Stimulated activated CD4-positive, alpha-beta T cell treated with anti-CD3 and anti-CD28 coated beads, Interleukin-15, amount 100 ng/mL, for 1 hour (primary cell): ENCODE measurements at places on chromosomes 6 and 20.

DNA sequence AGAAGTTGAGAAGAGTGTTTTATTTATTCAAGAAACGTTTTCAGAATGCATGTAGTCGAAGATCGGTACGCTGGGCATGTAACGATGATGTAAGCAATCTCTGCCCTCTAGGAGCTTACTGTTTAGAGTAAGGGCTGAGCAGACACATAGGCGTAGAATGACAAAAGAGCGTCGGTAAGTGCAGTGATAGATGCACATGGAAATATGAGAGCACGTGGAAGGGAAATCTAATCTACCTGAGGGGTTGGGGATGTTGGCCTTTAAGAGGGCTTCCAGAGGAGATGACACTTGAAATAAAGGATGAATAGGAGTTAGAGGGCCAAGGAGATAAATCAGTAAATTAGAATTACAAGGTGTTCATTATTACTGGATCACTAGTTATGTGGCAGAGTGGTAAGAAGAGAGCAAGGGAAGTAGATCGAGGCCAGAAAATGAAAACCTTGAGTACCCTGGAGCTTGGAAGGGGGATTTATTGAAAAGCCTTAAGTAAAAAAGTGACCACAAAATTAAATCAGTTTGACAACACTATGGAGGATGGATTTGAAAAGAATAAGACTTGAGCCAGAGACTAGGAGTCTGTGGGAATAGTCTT, 782 bp downstream of the TRMT11 start:
- DNase-seq: no peak

GRCh38 chr20:33224399-33224798, 7.2 kb downstream of the BPIFA3 start:
- no peak for DNase-seq

GRCh38 chr20:41050361-41051008, 21.9 kb downstream of the TOP1 start:
- no peak for DNase-seq

- DNase-seq: no peak
Measured at GRCh38 chr6:116090251-116090650, 10.4 kb upstream of the NT5DC1 start.

- DNase-seq: no peak
Measured at GRCh38 chr6:168641446-168641845, 200.5 kb downstream of the SMOC2 start.

DNA sequence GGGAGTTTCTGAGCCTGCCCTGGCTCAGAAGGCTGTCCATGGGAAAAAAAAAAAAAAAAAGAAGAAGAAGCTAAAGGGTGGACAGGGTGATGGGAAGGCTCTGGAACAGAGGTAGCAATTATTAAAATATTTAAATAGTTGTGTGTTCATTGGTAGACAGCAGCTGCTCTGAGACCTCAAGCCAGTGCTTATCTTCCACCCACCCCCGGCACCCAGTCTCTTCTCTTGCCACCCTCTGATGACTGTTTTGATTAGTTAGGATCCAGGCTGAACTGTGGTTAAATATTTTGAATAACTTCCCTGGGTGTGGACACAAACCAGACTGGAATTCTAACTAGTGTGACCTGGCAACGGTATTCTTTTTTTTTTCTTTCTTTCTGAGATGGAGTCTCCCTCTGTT, 16.9 kb upstream of the SRSF3 start:
- DNase-seq: no peak

- no peak for DNase-seq
Measured at GRCh38 chr20:22160101-22160652, 424.2 kb downstream of the FOXA2 start.

DNA sequence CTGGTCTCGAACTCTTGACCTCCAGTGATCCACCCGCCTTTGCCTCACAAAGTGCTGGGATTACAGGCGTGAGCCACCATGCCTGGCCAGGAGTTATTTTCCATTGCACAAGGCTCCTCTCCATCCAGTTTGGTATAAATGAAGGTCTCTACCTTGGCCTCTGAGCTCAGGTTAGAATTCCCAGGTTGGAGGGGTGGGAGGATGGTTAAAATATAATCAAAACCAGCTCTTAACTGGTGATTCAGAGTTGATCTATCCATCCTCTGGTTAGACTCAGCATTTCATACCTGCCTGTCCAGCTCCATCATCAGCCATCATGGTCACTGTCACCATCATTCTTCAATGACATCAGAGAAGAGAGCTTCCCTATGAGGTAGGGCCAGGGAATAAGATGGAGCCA, 2.6 kb upstream of the SLC22A7 start:
- DNase-seq: no peak

- DNase-seq: no peak
Measured at GRCh38 chr6:88985901-88986300, 22.5 kb upstream of the RNGTT start.

DNA sequence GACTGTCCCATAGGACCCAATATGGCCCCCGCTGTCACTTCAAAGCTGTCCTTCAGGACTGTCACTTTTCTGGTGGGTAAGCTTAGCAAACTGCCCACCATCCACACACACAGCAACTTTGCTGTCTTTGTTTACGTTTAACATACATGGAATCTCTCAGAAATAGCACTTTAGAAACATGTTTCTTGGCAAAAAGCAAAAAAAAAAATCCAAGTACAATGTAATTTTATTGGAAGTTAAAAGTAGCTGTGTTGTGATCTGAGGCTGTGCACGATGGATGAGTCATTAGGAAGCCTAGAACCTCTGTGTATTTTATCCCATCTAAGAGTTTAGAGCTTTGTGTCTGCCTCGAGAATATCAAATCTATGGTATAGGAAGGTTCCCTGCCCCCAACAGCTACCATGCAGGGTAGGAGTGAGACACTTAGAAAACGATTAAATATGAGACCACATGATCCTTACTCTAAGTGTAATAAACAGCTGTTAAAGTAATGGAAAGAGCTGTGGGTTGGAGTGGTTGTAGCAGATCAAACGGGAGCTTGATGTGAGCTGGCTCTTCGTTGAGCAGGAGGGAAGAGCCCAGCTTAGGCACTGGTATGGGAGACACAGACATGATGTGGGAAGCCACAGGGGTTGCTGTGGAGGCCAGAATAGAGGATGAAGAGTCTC, 119.5 kb downstream of the PLEKHG1 start:
- no peak for DNase-seq

DNA sequence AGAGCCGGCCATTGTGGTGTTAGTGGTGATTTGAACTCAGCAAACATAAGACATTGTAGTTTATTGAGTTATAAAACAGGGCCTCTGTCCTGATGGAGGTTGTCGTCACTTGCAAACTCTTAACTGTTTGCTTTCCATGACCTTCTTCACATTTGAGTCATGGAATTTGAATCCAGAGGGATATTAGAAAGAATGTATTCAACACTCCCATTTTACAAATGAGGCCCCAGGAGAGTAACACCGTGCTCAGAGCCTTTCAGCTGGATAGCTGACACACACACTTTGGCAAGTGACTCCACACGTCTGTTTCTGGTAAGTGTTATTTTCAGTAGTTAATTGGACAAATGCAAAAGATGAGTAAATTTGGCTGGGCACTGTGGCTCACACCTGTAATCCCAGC, 72.4 kb upstream of the XRN2 start:
- DNase-seq: no peak

- DNase-seq: no peak
Measured at GRCh38 chr6:134117409-134117808, 65.0 kb upstream of the SLC2A12 start.

DNA sequence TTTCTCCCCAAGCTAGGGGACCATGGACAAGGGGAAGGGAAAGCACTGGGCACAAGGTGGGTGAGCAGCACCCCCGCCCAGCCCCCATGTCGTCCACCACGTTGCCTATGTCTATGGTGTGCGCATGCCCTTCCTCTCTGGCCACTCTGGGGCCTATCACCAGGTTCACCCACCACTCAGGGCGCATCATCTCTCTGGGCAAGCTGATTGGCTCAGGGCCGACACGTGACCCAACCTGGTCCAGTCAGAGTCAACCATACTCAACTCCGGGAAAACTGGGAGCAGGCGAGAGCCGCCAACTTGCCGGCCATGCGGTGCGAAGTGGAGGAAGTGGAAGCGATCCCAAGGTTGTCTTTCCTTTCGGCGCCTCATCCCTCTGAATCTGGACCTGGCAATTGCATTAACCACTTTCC, 25.9 kb downstream of the ACSS1 start:
- no peak for DNase-seq

DNA sequence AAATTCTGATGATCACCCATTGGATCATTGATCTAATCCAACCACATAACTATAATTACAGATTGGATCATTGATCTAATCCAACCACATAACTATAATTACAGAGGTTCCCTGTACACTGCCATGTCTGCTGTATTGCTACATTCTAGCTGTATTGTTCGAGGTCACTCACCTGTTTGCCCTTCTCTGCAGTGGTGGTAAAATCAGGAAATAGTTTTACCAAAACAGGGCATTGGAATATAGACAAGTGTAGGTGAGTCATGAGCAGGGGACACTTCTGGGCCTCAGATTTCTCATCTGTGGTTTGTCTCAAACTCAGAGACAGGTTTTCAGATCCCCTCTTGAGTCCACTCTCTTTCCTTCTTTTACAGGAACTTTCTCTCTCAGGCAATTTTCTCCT, 9.0 kb upstream of the AFDN start:
- no peak for DNase-seq

GRCh38 chr6:28789553-28790083, 134.2 kb downstream of the TRIM27 start:
- DNase-seq: no peak

GRCh38 chr6:54850114-54850513, 3.5 kb downstream of the FAM83B start:
- DNase-seq: no peak

GRCh38 chr6:65117817-65118409, 589.1 kb downstream of the EYS start:
- DNase-seq: no peak

DNA sequence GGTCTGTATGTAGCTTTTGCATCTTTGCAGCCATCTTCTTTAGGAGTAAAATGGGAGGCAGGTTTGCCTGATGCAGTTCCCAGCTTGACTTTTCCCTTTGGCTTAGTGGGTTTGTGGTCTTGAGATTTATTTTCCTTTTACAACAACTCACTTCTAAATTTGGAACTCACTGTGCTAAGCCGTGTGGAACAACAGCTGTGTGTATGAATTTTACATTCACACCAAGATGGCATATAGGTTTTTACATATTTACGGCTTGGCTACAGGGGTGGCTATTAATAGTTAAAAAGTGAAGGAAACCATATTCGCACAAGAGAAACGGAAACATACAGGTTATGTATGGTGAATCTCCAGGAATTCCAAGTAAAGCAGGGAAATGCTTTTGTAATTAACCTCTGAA, 2.5 kb downstream of the TTLL2 start:
- DNase-seq: no peak

DNA sequence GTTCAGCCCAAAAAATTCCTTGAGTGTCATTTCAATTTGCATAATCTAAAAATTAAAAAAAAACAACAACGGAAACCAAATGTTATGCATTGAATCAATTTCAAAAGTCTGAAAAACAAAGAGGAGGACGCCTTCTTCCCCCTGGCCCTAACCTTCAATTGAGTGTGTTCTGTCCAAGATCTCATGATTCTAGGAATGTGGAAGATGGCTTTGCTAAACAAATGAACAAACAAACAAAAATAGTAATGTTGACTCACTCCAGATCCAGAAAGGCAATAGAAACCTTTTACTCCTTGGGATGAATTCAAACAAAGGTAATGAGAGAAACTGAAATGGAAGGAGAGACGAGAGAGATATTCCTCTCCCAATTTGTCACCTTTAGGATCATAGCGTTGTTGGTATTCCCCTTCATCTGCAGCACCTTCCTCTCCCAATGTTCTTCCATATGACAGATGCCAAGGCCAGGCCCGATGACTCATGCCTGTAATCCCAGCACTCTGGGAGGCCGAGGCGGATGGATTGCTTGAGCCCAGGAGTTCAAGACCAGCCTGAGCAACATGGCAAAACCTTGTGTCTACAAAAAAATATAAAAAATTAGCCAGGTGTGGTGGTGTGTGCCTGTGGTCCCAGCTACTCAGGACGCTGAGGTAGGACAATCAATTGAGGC, 109.2 kb upstream of the ADGRF1 start:
- no peak for DNase-seq

DNA sequence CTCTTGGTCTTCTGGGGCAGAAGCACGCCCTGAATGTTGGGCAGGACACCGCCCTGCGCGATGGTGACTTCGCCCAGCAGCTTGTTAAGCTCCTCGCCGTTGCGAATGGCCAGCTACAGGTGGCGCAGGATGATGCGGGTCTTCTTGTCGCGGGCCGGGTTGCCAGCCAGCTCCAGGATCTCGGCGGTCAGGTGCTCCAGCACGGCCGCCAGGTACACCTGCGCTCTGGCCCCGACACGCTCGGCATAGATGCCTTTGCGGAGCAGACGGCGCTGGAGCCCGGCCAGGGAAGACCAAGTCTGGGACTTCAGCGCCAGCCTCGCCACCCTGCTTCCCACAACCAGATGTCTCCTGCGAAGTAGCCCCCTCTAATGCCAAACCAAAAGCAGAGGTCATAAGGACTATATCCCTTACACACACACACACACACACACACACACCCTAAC, 8.0 kb upstream of the SLC17A3 start:
- DNase-seq: peak; percentile 3

GRCh38 chr6:150032598-150032997, 7.3 kb upstream of the RAET1L start:
- no peak for DNase-seq

GRCh38 chr6:34145161-34146020, 496 bp downstream of the GRM4 start:
- no peak for DNase-seq

DNA sequence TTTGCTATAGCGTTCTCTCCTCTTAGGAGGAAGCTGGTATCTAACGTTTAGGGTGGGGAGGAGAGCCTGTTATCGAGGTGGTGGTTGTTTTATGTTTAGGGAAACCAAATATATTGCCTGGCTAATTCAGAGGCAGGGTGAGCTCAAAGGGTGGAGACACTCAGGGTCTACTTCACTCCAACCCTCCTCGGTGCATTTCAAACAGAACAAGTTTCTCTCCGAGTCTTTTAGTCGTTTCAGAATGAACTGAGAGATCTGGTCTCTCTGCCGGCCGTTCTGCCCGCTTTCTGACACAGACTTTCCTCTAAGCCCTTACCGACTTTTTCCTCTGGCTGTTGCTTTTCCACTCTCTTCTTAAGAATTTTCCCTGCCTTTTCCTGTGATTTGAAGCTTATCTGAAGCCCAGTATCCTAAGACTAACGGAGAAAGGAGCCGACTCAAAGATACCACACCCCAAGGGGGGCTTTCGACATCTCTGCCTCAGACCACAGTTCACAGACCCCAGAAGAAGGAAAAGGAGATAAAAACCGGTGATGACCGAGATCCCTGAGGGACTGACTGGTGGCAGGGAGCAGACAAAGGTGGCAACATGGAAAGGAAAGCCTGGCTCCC, 865 bp downstream of the STK38 start:
- no peak for DNase-seq

DNA sequence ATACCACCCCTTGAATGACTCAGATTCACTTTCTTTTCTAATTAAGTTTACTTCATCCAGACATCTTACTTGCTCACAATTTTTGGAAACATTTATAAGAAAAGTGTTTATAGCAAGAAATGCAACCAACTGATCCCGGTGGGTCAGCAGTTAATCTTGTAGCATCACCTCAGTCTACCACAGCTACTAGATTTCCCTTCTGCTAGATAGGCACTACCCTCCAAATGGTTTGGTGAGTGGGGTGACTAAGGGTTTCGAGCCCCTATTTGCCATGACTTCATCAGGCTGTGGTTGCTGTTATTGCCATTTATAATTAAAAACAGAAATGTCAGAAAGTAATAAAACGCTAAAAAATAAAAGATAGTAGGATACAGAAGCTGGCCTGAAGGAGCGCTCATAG, 930.1 kb upstream of the GJE1 start:
- DNase-seq: no peak

GRCh38 chr6:75124983-75125382, 80.9 kb downstream of the COL12A1 start:
- no peak for DNase-seq
